ENCODE measurements at places on chromosomes 1 and 21. TPM values are rescaled to one million over a fixed set of nuclear protein-coding genes. Genes with fewer than 3 reads are reported as not detected.

Gene THEM4
- 10.9 TPM for total RNA-seq

Gene CD48
- total RNA-seq, result not detected

Gene ELF3
- total RNA-seq, result 7.9 TPM

Gene CDCA8
- 48.7 TPM for total RNA-seq

Gene DYRK3
- 2.8 TPM for total RNA-seq

Gene BOLA1
- 3.1 TPM for total RNA-seq

Gene TENT5C
- total RNA-seq, result 0.04 TPM

Gene CLDN19
- 7.6 TPM for total RNA-seq

Gene CEP170
- 28.6 TPM for total RNA-seq

Gene UBXN10
- not detected for total RNA-seq

Gene MTARC2
- 10.1 TPM for total RNA-seq

Gene PLA2G4A
- not detected for total RNA-seq

Gene OPRD1
- not detected for total RNA-seq

Gene LAMC2
- total RNA-seq, result not detected

Gene TTC34
- 0.07 TPM for total RNA-seq

DNA sequence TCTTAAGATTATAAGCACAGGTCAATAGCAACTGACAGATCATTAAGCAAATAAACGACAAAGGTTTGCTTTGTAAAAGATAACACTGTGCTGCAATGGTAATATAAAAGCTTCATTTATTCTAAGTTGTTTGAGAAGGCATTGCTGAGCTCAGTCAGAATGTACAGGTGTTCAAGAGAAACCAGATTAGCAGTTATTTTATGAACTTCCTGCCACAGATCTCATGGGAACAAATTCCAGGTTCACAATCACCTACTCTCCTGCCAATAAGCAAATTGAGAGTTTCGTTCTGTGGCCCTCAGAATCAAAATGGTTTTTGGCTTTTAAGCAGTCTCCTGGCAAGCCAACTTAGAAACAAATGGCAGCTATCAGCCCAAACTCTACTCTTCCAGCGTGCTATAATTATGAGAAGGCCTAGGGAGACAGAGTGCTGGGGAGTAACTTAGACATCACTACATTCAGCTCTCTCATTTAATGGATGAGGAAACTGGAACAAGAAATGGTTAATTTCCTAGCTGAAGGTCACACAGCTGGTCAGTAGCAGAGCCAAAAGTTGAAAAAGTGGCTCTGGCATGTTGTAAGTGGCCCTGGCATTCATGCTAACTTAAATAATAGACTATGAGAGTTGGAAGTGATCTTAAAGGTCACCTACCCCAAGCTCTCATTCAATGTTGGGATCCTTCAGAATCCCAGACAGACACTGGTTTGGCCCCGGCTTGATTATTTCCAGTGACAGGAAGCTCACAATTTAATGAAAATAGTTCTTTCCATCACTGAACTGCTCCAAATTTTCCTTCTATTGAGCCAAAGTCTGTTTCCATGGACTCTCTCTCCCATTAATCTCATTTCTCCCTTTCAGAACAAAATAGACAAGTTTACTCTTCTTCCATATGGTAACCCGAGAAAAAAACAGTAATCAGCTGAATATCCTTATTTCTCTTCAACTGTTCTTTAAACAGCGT lies 82.6 kb upstream of the EDEM3 start:
- no peak for DNase-seq

- no peak for DNase-seq
Observed at GRCh38 chr1:226635456-226635941, 86.9 kb downstream of the STUM start.

- no peak for DNase-seq
Observed at GRCh38 chr1:100631015-100631551, 88.5 kb upstream of the VCAM1 start.

- DNase-seq, result no peak
Observed at GRCh38 chr1:230073371-230074035, 6.5 kb downstream of the GALNT2 start.

DNA sequence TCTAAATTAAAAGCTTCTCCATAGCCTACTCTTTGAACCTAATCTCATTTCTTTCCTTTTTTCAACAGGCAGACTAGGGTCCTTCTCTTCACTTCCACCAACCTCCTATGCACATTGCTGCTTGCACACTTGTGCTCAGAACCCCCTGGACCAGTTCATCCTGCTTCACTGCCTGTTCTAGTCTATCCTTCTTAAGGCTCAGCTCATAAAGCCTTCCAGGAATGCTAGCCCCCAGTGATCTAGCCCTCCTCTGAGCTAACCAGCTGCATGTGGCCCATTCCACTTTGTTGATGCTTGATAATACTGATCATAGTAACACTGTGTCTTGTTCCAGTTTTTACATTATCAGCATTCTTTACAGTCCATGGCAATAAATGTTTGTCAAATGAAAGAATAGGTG lies 22.9 kb upstream of the PHGDH start:
- no peak for DNase-seq

- no peak for DNase-seq
Observed at GRCh38 chr1:231028682-231029081, 11.4 kb downstream of the FAM89A start.

- DNase-seq, result no peak
Observed at GRCh38 chr1:202182040-202182877, 11.3 kb upstream of the LGR6 start.

DNA sequence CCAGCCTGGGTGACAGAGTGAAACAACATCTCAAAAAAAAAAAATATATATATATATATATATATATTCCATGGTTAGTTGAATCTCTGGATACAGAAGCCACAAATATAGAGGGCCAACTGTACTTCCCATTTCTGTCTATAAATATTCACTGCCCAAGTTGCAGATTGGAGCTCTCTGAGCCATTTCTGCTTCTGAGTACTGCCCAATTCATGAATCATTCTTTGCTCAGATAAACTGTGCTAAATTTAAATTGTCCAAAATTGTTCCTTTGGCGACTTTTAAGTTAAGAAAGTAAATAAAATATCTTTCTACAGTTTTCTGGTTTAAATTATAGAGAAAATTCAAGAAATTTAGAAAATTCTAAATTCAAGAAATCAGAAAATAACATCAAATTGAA lies 23.2 kb upstream of the C1orf146 start:
- DNase-seq, result no peak

- no peak for DNase-seq
Observed at GRCh38 chr1:58561633-58562032, 15.1 kb upstream of the OMA1 start.

DNA sequence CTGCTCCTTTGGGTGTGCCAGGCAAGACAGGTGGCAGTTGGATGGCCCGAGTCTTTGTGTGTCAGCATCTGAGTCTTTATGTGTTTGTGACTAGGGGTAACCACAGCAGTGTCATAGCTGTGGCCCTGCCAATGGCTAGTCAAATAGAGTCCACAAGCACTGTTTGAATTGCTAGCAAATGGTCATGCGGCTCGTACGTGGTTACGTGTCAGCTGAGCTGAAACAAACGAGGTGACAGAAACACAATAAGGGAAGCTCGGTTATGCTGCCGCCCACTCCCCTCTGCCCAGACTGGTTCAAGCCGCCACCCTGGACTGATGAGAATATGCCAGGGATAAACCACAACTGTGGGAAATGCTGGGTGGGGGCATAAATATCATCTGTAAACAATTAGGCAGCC lies 174.3 kb upstream of the LMO4 start:
- no peak for DNase-seq

- no peak for DNase-seq
Observed at GRCh38 chr1:220819467-220820026, 32.8 kb downstream of the MTARC1 start.

GRCh38 chr1:193868425-193868824 lies 682.0 kb upstream of the B3GALT2 start:
- no peak for DNase-seq

- no peak for DNase-seq
Observed at GRCh38 chr1:40422630-40423263, 27.5 kb upstream of the ZFP69B start.

DNA sequence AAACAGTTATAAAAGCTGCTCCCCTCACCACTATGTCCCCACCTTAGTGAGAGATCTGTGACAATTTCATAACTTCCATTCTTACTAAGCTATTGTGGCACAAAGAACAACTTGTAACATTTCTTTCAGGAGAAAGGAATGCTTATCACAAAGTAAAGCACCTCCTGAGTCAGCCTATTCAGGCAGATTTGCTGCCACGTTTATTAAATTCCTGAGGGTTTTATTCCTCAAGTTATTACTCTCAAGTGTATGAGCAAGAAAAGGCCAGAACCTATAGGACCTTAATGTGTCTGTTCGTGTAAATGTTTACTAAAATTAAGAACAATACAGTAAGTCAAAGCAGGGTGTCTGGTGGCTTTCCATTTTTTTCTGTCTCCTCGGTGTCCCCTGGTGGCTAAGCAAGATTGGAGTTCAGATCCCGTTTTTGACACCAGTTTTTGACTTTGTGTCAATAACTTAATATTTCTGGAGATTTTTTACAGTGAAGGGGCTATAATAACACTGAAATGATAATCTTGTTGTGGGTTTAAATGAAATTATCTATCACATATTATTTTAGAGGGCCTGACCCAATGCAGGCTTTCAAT lies 1539.6 kb downstream of the BRINP3 start:
- DNase-seq, result no peak

GRCh38 chr1:241447031-241447644 lies 72.4 kb downstream of the FH start:
- no peak for DNase-seq

DNA sequence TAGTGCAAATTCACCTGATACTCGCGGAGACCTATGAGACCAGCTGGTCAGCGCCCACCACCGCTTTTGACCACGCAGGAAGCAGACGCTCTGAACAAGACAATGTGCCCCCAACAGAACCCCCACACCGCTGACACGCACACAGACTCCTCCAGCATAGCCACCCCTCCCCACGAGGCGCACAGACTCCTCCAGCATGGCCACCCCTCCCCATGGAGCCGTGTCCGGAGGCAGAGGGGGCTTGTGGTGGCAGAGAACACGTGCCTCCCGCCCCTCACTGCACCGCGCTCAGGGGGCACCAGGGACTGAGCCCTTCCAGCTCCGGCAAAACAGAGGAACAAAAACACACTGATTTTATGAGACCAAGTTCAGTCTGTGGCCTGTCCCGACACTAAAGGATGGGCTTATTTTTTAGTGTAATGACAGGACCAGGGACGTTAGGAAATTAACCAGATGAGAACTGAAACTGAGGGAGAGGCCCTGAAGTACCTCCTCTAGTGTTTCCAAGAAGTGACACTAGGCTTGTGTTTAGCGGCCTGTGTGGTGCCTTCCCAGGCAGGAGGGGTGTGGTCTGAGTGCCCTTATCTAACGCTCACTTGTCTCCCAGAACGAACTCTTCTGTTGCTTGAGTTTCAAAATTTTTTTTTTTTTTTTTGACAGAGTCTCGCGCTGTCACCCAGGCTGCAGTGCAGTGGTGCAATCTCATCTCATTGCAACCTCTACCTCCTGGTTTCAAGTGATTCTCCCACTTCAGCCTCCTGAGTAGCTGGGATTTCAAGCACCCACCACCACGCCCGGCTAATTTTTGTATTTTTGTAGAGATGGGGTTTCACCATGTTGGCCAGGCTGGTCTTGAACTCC lies 10.0 kb upstream of the AGPAT3 start:
- no peak for DNase-seq

GRCh38 chr1:119394085-119394484 lies 20.9 kb upstream of the HSD3B2 start:
- DNase-seq, result no peak

- no peak for DNase-seq
Observed at GRCh38 chr1:233700338-233700737, 86.4 kb downstream of the KCNK1 start.

GRCh38 chr21:35401476-35401875 lies 352.4 kb upstream of the RUNX1 start:
- DNase-seq, result no peak

DNA sequence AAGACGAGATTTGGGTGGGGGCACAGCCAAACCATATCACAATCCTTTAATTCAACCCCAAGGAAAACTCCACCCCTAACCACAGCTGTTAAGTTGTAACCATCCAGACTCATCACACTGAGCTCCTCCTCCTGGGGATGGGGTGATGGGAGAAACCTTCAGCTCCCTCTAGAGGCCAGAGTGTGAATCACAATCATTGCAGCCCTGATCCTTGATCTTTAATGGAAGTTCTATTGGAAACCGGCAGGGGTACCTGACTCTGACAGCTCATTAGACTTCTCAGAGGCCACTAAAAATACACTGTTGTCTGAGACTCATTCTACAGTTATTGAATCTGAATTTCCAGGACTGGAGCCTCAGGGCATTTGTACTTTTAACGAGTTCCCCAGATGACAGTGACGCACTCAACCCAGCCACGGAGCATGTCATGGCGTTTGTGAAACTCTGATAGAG lies 127.2 kb downstream of the IGSF21 start:
- peak; percentile 51 for DNase-seq

DNA sequence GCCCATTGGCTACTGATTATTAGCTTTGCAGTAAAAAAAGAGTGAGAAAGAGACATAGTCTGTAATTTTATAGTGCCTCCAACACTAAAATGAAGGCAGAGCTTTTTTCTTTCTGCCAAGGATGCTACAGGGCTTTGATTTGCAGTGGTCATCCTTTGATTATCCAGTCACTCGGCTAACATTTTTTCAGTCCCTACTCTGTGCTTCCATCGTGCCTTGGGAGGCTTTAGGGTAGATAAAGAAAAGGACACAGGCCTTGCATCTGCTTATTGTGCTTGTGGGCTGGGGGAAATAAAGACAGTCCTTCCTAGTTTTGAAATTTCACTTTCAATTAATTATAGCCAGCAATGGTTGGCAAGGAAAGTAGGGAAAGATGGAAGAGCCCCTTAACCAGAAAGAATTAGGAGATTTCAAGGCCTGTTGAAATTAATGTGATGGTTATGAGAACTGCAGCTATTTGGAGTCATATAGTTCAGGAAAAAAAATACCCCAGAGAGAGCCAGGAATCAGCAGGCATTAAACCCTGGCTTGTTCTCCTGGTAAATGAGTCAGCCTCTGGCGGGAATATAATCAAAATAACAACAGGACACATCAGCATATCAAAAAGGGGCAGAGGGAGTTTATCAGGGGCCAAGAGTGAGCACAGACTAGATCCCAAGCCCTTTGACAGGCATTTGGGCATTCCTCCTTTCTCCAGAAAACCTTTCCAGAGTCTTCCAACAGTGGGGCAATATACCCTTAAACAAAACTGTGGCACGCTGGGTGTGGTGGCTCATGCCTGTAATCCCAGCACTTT lies 27.4 kb downstream of the CACHD1 start:
- DNase-seq, result no peak
